ENCODE measurements at places on chromosomes 2 and 18.

- DNase-seq: no peak
Observed at GRCh38 chr2:222875482-222875881, 14.6 kb downstream of the ACSL3 start.

DNA sequence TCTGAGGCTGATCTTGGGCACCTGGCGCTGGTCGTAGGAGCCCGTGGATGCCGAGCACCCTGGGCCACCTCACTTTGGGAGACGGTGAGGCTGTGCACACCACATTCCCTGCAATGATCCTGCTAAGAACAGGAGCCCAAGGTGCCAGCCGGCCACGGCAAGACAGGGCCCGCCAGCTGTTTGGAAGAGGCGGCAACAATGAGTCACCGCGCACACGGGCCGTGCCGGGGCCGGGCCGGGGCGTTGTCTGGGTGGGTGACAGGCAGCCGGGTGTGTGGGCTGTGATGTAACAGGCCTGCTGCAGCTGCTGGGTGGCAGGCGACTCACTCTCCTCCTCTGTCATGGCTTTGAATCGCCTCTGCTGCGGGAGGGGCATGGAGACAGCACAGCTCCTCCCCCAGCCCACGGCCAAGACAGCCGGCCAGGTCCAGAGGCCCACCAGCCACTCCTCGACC lies 49.7 kb upstream of the ODC1 start:
- DNase-seq: peak; percentile 46

- no peak for DNase-seq
Observed at GRCh38 chr18:31516437-31516836, 18.5 kb downstream of the DSG2 start.

DNA sequence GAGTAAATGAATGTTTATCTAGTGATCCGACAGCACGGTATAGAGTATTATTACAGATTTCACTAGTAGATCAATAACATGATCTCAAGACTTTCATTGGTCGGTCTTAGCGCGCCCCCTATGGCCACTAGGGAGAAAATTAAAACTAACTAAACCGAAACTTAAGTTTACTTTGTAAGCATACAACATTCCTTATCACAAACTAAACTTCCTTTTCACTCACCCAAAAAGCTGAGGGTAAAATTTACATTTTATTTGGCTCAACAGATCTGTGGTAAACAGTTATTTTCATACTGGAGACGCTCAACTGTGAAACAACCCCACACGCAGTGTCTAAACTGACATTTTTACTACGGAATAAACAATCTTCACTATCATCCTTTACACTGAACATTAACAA lies 215.6 kb upstream of the MAP2 start:
- DNase-seq: no peak

DNA sequence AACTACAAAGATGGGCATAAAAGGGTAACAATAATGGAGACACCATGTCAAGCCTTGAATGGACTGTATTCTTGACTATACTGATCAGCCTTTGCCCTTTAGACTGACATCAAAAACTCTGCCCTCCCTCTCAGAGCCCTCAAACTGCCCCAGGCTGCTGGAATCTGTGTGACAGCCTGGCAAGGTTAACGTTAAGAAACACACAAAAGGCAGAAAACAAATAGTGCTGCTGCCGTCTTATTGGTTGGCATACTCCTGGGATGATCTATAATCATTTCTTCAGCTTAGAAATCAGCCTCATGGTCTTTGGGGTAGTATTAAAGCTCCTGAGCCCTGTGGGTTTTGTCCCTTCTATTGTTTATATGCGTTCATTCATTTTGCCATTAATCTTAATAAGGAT lies 338.0 kb downstream of the DCC start:
- DNase-seq: no peak

DNA sequence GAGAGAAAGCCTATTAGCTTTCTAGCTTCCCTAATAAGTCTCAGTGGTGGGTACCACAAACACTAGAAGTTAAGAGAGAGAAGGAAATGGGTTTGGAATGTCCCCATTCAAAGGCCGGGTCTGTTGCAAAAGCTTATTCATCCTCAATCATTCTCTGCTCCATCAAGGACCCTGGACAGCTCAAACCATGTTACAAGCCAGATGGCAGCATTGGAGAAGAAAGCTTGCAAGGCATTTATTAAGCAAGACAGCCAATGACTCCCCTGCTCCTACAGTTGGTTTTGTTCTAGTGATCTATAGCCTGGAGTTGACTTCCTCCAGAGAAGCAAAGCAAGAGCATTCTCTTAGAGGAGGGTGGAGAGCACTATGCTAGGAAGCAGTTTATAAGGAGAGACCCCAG lies 86.9 kb upstream of the LMAN1 start:
- no peak for DNase-seq

DNA sequence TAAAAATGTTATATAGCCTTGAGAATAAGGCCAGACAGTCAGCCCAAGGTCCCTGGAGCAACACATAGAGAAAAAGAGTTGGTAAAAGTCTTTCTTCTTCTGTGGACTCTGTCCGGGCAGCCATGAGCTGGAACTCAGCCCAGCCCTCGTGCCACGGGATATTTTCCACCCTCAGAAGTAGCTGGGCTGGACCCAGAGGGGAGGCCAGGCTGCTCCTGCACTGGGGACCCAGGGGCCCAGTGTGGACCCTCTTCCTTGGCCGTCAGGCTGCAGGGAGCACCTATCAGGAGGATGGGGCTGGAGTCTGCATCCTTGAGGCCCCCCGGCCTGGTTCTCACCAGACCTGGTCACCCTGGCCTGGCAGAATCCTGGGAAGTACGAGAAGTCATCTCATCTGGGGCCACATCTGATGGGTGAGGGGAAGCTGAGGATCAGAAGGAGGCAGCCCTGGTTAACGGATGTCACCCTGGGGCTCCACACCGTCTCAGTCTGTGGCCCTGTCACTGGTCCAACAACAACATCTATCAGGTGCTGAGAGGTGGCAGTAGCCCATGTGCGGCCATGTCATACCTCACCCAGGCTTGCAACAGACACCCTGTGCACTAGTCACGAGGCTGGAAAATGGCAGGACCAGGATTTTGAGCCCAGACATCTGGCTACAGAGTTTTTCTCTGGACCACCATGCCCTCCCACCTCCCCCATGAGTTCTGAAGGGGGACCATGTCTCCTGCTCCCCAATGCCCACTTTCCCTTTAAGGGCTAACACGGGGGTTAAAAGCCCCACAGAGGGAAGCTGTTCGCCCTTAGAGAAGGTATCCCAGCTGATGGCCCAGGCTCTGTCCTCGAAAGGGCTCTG lies 33.0 kb downstream of the SDC1 start:
- no peak for DNase-seq

- DNase-seq: no peak
Observed at GRCh38 chr2:60675301-60675700, 80.8 kb upstream of the PAPOLG start.

DNA sequence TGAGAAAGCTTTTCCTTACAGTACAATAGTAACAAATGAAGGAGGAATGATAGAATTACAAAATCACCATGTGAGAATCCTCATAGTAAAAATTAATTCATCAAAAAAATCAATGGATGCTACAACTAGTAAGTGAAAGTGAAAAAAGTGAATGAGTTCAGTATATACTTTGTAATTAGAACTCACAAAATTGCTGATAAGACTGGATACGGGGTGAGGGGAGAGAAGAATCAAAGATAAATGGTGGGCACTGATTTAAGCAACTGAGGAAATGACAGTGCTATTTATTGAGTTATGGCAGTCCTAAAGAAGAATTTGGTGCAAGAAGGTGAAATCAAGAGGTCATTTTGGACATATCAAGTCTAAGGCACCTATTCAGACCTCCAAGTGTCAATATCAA lies 20.6 kb downstream of the OLA1 start:
- no peak for DNase-seq

- DNase-seq: peak; percentile 37
Observed at GRCh38 chr2:227472265-227473121, 537 bp downstream of the AGFG1 start.

GRCh38 chr2:152465541-152465940 lies 130.6 kb downstream of the FMNL2 start:
- no peak for DNase-seq

GRCh38 chr2:141186413-141187074 lies 944.3 kb downstream of the LRP1B start:
- DNase-seq: no peak

DNA sequence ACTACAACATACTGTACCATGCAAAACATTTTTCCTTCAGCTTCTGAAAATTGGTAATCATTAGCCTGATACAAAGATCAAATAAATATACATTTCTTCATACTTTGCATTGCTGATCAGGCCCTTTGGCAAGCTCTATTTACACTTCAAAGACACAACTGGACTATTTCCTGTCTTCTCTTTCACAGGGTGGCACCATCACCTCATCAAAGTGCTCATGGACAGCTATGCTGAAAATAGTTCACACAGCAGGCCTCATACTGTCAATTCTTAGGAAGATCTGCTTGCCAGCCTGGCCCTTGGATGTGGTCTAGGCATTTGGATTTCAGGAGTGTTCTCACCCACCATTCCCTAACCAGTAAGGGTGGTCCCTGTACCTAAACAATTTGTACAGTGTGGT lies 33.9 kb downstream of the FBXO15 start:
- no peak for DNase-seq

- no peak for DNase-seq
Observed at GRCh38 chr2:121017396-121017795, 267.6 kb downstream of the TFCP2L1 start.

DNA sequence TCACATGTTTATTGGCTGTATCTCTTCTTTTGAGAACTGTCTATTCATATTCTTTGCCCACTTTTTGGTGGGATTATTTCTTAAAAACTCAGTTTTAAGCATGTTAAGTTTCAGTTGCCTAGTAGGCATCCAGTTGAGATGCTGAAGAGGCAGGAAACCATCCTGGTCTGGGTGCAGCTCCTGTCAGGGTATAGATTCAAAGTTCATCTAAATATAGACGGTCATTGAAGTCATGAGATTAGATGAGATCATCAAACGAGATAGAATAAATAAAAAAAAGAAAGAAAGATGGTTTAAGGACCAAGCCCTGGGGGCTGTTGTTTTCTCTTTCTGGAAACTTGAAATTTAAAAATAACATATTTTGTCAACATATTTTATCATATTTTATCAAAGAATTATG lies 9.2 kb upstream of the DNAH7 start:
- no peak for DNase-seq

GRCh38 chr2:156333274-156333950 lies 891 bp upstream of the NR4A2 start:
- DNase-seq: no peak

DNA sequence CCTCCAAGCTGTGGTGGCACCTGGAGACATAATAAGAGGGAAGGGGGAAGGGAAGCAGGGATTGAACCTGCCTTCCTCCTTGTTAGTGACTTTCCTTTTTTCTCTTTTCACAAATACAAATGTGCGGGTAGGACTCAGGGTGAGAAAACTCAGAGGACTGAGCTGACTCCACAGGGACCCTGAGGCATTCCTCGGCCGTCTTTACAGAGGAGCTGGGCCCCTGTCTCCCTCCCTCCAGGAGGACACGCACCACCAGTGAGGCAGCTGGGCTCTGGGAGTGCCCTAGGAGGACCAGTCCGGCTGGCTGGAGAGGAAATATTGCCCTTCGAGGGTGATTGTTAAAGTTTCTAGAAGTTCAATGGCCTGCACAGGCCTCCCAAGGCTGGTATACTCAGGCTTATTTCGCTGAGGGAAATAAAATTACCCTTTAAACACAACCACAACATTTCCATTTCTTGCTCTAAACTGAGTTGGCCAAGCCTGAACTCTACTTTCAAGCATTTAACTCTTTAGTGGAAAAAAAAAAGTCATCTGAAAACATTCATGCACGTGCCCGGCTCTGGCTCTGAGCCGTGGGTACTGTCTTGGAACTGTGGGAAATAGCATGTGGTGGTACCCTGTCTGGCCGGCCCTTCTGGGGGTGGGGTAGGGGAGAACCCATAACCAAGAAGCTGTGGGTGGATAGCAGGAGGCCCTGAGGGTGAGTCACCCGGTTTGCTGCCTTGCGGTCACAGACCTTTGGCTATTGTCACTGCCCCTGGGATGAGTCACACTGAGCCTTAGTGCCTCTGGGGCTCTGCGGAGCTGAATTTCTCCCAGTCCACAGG lies 116.0 kb downstream of the COPS8 start:
- no peak for DNase-seq

DNA sequence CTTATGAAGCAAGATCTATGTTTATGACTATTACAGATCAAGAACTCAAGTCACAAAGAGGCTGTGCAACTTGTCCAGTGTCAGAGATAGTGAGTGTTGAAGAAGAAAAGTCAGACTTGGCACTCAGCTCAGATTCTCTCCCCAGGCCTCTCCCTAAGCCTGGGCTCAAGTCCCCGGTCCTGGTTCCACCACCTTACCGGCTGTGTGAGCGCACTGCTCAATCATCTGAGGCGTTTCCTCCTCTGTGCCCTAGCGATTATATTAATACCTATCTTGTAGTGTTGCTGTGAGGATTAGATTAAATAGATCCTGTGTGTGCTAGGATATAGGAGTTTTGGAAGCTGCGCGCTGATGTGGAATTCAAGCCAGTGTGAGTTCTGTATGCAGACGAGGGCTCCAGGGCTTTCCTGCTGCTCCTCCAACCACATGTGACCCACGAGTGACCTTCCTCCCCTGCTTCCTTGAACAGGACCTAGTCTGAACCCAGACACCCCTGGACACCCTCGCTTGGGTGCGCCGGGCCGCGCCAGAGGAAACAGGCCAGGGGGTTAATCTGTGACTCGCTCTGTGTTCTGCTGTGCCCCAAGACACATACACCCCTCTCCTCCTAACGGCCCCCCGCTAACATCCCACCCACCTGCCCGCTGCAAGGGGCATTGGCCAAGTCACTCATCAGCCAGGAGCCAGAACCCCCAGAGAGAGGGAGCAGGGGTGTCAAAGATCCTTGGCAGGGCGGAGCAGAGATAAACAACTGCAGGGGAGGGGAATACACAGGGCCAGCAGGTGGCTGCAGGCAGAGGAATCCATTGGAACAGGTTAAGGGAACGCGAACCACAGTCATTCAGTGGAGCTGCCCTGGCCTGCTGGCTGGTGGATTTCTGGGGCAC lies 38.3 kb downstream of the TNS1 start:
- no peak for DNase-seq

DNA sequence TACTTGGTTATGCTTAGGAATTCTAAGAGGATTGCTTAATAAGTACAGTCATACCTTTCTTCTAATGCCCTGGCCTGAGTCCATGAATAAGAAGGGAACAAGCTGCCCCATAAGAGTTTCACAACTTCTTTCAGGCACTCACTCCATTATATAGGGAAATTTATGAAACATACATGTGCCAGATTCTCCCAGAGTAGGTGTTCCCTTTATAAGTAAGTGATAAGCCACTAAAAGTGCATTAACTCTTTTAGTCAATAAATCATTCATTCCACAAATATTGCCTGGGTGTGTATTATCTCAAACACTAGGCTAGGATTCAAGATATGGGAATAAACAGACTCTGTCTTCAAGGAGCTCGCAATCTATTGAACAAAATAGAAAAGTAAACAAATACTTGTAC lies 84.5 kb upstream of the RBBP8 start:
- no peak for DNase-seq

DNA sequence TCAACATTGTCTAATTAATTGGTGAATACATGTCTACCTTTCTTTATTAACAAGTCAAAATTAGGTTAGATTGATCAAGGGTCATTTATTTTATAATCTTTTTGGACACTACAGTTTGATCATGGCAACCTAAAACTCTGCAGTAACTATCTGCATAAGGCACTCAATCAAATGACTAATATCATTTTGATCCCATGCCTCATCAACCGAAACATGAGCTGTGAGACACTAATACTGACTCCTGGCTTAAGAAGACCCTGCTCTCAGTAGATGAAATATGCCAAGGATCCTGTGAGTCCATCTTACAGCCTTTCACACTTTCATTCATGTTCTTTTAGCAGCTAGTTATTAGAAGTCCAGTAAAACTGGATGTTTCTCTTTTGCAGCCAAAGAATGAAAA lies 169.4 kb upstream of the CAVIN2 start:
- no peak for DNase-seq
